Effector memory CD8-positive, alpha-beta T cell (primary cell): ENCODE measurements at places on chromosomes 2 and 18.

DNA sequence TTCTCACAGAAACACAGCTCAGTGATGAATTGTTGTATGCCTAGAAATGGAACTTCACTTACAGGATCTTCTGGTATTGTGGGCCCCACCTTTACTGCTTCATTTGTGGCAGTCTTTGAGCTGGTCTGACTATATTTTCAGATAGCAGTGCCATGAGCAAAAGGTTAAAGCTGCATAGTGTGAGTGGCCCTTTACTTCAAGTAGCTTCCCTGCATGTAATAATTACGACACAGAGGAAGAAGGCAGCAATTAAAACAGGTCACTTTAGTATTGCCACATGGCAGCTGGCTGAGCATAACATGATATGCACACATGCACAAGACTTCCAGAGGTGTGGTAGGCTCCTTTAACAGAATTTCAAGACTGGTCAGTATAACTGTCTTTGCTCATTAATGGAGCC is 426.3 kb upstream of the ZEB2 start:
- no peak for DNase-seq

DNA sequence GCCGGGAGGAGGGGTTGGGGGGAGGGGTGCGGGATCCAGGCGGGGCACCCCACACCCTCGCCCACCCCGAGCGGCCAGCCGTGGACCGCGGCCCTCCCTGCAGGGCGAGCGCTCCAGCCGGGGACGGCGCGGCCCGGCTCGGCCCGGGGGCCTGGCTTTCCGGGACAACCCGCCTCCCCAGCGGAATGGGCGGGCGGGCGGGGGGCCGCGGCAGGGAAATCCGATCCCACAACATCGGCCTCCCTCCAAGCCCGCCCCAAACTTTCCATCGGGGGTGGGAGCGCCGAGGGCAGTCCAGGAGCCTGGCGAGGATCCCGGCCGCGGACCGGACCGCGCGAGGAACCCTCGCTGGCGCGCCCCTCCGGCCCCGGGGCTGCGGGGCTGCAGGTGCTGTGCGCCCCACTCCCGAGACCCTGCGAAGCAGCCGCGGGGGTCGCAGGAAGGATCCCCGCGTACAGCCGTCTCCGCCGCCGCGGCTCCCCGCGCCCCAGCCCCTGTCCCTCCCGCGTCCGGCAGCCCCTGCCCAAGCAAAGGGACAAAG is 529 bp downstream of the SEMA4C start:
- DNase-seq, result no peak

- no peak for DNase-seq
These were observed 202 bp downstream of the MCEE start for GRCh38 chr2:71129902-71130151.

- DNase-seq, result no peak
These were observed 598.4 kb downstream of the MBD2 start for GRCh38 chr18:53625997-53626599.

DNA sequence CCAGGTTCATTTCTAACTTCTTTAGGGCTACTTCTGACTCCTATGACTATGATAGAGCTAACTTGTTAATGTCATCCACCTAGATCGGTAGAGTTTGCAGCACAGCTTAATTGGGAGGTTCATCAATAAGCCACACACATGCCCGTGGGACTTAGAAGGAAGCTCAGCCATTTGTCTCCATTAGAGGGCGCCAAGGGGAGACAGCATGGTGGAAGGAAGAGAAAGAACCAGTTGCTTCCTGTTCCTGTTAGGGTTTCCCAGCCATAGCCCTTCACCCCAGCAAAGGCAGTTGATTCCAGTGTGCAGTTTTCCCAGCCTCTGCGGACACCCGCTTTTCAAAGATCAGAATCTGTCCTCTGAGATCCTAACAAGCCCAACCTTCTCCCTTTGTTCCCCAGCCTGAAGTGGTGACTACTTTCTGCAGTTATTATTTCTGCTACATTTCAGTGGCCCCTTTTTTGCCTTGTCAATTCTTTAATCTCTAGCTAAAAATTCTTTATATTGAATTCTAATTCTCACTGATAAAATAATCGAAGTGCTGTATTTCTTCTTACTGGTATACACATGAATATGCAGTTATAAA is 30.3 kb downstream of the MAIP1 start:
- DNase-seq, result peak; percentile 50

DNA sequence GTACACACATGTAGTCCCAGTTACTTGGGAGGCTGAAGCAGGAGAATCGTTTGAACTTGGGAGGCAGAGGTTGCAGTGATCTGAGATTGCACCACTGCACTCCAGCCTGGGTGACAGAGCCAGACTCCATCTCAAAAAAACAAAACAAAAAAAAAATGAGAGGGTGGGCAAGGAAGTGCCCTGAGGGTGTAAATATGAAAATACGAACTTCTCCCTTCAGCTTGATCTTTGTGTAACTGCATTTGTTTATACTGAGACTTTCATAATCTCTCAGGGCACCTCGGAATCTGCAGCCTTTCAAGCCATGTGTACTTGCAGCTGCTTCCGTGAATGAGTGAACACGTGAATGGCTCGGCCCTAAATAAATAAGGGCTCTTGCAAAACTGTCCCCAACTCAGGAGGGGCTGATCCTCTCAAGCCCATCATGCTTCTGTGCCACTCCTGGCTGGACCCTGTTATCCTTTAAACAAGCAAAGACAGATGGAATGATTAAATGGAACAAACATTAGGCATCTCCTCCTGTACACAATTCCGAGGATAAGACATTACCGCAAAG is 96.8 kb downstream of the BOD1L2 start:
- no peak for DNase-seq

DNA sequence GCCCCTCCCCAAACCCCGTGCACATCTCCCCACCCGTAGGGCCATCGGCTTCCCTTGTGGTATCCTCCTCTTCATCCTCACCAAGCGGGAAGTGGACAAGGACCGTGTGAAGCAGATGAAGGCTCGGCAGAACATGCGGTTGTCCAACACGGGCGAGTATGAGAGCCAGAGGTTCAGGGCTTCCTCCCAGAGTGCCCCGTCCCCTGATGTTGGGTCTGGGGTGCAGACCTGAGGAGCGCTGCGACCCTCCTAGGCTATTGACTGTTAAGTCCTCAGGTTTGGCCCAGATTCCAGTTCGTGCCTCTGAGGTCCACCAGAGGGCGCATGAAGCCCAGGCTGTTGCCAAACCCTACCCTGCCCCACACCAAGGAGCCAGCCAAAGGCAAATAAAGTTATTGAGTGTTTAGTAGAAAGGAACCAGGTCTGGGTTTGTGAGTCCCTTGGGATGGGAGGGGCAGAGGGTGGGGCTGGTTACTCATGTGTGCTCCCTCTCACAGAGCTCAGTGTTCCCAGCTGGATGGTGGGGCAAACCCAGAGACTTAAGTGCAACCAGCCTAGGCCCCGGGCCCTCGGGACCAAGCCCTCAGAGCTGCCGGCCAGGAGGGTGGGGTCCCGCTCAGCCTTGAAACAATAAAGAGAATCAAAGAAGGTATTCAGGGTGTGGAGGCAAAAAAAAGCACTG is 2.4 kb downstream of the PNKD start:
- DNase-seq, result peak; percentile 77

DNA sequence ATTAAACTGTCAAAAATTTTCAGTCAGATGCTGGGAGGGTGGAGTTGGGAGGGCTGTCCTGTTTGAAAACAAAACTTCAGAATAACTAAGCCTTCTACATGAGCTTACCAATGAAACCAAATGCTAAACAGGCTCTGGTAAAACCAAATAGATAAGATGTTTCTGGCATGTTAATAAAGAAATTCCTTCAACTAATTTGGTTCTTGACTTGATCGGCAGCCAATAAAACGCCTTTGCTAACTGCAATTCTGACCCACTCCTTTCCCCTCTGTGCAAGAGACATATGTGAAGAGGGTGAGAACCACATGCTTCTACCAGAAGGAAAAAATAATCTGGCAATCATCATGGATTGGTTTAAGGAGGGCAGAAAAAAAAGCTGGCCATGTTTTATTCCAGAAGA is 20.9 kb downstream of the MAP4K3 start:
- no peak for DNase-seq

DNA sequence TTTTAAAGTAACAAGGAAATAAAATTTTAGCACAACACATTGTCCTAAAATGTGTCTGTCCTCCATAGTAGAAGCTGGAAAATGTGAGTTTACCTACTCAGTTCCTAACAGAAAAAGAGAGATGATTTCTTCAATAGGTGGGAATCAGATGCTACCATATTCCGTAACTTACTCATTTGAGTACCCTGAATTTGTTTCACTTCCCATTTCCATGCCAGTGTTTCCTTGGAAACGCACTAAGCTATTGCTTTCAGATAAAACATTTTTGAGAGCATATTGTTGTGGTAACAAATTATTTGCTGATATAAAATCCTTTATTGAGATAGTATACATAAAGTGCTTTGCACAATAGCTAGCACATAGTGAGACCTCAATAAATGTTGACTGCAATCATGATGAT is 137.5 kb upstream of the BARD1 start:
- no peak for DNase-seq

DNA sequence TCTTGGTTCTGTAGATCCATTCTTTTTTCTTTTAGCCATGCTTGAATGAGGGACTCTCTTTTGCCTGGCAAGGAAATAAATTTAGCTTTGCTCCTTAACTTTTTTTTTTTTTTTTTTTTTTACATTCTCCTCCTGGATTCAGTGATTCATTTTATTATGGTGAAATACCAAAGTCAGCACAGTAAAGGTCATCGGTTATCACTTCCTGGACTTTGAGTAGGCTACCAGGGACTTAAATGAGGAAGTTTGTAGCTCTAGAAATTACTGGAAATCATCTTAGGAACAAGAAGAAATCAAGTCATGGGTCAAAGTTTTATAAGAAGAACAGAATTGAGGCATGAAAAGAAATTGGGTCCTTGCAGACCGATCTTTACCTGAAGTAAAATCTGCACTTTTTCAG is 75.0 kb downstream of the SOCS6 start:
- DNase-seq, result no peak
